ENCODE measurements at places on chromosomes 11 and 22. TPM values are rescaled to one million over a fixed set of nuclear protein-coding genes. Genes with fewer than 3 reads are reported as not detected.

The KDM4E gene
- not detected for total RNA-seq

The GUCY1A2 gene
- 0.56 TPM for total RNA-seq

- DNase-seq, result no peak
Measured at GRCh38 chr22:39569066-39569465, 1.5 kb upstream of the CACNA1I start.

GRCh38 chr22:22712666-22713365 lies 68.4 kb downstream of the GGTLC2 start:
- DNase-seq, result no peak

- no peak for DNase-seq
Measured at GRCh38 chr11:82930229-82930628, 28.7 kb downstream of the DDIAS start.
